ENCODE measurements at places on chromosomes 7 and 10. TPM values are rescaled to one million over a fixed set of nuclear protein-coding genes. Genes with fewer than 3 reads are reported as not detected.

GRCh38 chr7:126079151-126079550, 1149.5 kb upstream of the POT1 start:
- DNase-seq = no peak

GRCh38 chr10:9219860-9220259, 1165.4 kb downstream of the GATA3 start:
- DNase-seq = no peak

- no peak for DNase-seq
Measured at GRCh38 chr7:36404639-36405408, 15.2 kb downstream of the ANLN start.

DNA sequence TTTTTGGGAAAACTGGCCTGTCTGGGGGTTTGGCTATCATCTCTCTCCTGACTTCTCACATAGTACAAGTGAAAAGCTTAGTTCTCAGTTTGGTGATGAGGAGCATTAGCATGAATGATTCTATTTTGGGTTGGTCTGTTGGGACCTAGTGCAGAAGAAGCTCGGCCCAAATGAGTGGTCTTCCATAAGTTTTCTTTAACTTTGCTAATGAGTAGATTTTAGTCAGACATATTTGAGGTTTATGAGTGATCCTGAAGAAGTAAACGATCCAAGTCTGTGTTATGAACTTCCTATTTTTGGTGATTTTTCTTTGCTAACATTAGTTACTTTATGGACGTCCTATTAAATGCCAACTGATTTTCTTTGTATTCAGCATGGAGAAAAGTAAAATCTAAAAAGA, 51.7 kb upstream of the CALD1 start:
- no peak for DNase-seq

GDF2 gene
- polyA plus RNA-seq = not detected

HOXA6 gene
- 0.77 TPM for polyA plus RNA-seq

NPSR1 gene
- not detected for polyA plus RNA-seq

GRCh38 chr7:71784180-71784579, 628.0 kb downstream of the CALN1 start:
- DNase-seq = no peak

GRCh38 chr7:108181073-108181985, 51.2 kb upstream of the LAMB4 start:
- DNase-seq = peak; percentile 19

DNA sequence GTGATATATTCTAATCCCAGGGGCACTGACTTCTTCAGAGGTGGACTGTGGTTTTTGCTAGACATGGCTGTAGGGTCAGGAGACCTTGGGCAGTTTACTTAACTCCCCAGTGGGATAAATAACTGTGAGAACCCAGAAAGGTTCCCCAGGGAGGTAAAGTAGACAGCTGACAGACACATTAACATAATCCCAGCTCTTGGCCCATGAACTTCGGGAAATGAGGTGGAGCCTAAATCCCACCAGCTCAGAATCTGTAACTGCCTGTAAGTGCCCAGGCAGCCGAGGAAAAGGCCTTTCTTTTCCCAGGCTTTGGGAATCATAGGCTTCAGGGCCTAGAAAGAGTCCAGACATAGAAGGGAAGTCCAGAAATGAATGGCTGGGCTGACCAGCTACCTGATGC, 106.0 kb downstream of the LRRC18 start:
- no peak for DNase-seq

CNPY1 gene
- polyA plus RNA-seq = not detected

EIF3B gene
- polyA plus RNA-seq = 106 TPM

DNA sequence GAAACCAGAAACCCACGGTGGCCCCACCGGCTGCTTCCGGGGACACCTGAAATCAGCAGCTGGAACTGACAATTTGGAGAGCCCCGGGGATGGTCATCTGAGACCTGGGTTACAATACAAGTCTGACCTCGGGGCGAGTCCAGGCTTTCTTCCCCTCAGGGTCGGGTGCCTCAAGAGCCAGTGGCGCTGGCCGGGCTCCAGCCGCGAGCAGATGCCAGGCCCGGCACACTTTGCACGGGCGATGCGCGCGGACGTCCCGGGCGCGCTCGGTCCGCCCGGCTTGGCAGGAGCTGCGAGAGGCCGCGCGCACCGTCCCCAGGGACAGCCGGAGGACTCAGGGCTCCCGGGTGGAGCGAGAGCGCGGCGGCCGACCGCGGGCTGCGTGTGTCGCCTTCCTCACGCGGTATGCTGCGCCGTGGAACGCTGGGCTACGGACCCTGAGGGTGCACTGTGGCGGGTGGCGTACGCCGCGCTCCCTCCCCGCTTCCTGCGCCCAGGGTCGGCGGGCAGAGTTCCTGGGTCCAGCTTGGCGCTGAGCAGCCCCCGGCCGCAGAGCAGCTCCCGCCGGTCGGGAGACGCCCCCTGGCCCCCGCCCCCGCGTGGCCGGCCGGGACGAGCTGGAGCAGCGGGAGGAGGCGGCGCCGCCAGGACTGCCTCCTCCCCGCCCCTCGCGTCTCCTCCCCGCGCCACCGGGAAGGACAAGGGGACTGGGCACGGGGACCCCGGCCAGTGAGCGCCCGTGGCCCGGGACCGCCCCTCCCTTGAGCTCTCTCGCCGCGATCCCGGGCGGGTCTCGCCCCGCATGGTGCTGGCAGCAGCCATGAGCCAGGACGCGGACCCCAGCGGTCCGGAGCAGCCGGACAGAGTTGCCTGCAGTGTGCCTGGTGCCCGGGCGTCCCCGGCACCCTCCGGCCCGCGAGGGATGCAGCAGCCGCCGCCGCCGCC, at the start of gene RBM20:
Gene RBM20, plus strand, starts transcription at position 684 of the 945 bp plus-strand sequence. Its CDS starts 119 bp downstream, at position 803.
- DNase-seq = no peak

DNA sequence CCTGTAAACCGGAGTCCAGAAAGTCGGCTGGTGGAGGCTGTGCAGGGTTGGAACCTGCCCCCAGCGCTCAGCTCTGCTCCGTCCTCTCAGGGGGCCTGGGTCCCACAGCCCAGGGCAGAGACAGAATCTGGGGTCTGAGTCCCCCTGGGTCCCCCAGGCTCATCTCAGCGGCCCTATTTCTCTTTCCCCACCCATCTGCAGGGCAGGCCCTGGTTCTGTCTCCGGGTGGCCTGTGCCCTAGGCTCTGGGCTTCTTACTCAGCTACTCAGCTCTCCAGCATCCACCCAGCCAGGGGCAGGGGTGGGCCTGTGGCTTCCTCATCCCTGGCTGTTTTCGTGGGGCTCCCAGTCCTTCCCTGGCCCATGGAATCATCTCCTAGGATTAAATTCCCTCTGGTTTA, 183.4 kb downstream of the ADARB2 start:
- DNase-seq = no peak

DNA sequence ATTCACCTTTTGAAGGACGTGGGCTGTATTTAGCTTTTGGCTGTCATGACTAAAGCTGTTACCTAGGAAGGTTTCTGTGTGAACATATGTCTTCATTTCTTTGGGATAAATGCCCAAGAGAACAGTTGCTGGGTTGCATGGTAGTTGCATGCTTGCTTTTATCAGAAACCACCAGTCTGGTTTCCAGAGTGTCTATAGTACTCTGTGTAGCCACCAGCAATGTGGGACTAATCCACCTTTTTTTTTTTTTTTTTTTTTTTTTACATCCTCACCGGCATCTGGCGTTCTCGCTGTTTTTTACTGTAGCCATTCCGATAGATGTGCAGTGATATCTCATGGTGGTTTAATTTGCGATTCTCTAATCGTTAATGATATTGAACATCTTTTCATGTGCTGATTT, 297.8 kb downstream of the SDK1 start:
- DNase-seq = no peak

AKR1C4 gene
- not detected for polyA plus RNA-seq

PGAM2 gene
- 0.16 TPM for polyA plus RNA-seq

PPP1R17 gene
- not detected for polyA plus RNA-seq

DNA sequence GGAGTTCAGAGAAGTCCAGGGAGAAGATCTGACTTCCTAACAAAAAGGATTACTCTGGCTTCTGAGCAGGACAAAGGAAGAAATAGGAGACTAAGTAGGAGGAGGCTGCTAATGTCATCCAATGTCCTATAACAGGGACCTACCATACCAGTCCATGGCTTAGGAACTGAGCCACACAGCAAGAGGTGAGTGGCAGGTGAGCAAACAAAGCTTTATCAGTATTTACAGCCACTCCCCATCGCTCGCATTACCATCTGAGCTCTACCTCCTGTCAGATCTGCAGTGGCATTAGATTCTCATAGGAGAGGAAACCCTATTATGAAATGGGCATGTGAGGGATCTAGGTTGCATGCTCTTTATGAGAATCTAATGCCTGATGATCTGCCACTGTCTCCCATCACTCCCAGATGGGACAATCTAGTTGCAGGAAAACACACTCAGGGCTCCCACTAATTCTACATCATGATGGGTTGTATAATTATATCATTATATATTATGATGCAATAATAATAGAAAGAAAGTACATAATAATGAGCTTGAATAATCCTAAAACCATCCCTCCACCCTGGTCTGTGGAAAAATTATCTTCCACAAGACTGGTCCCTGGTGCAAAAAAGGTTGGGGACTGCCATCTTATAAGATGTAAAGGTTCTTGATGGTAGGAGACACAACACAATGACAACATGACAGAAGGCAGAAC, 487.4 kb downstream of the PLXDC2 start:
- no peak for DNase-seq

ASB10 gene
- not detected for polyA plus RNA-seq

SNX13 gene
- 17.1 TPM for polyA plus RNA-seq

GRCh38 chr10:84194424-84195043, at the start of gene CDHR1:
Gene CDHR1 (plus strand): TSS chr10:84194537. CDS start chr10:84194761, 224 bp downstream.
- DNase-seq = no peak

DNA sequence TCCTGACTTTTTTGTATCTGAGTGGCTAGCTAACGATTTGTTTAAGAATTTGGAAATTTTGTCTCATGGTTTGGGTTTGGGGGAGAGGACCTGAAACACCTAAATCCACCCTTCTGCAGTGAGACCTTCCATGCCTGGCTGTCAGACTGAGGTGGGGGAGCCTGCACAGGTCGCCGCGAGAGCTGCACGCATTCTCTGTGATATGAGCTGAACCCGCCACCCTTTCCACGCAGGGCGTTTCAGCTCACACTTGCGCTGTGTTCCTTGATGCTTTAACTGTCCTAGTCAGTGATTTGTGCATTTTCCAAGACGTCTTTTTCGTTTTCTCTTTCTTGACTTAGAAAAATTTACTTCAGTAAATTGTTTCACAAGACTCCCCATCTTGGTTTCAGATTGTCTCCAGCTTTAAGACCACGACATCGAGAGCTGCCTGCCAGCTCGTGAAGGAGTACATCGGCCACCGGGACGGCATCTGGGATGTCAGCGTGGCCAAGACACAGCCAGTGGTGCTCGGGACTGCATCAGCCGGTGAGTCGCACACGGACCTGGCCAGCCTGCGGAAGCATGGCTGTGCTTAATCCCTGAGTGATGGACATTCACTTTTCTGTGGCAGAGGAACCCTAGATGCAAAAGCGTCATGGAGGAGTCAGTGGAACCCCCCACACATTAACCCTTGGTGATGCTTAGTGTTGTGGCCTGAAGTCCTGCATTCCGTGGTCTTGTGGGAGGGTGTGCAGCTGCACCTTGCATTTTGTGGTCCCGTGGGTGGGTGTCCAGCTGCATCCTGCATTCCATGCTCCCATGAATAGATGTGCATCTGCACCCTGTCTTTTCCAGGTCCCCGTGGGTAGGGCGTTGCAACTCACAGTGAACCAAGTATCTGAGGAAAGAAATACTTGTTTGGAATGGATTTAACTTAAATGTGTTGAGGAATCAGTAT, 28.1 kb downstream of the WDR37 start:
- DNase-seq = no peak

APBB1IP gene
- polyA plus RNA-seq = 4.3 TPM

- DNase-seq = no peak
Measured at GRCh38 chr7:2084331-2084730, 148.4 kb downstream of the MAD1L1 start.

- no peak for DNase-seq
Measured at GRCh38 chr7:128530855-128531104, 54.2 kb downstream of the METTL2B start.

ASZ1 gene
- not detected for polyA plus RNA-seq

- no peak for DNase-seq
Measured at GRCh38 chr7:69020536-69020935, 577.7 kb upstream of the AUTS2 start.

ANXA8L1 gene
- polyA plus RNA-seq = 0.54 TPM

DNA sequence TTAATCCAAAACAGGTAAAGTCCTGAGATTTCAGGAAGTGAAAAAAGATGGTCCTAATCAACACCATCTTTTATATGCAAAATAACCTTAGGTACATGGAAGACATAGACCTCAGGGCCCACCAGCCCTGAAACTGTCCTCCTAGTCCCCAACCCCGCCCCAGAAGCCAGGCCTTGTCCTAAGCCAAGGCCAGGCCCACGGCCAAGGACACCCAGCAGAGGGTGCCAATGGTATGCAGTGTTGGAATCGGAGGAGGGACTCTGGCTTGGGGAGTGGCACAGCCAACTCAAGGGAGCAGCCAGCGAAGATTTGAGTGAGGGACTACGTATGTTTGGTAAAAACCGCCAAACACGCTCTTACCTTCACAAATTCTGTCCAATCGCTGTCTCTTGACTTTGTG, 96.7 kb downstream of the ZRANB1 start:
- no peak for DNase-seq

- DNase-seq = no peak
Measured at GRCh38 chr7:45627691-45628456, 53.7 kb downstream of the ADCY1 start.

MMD2 gene
- not detected for polyA plus RNA-seq

DNA sequence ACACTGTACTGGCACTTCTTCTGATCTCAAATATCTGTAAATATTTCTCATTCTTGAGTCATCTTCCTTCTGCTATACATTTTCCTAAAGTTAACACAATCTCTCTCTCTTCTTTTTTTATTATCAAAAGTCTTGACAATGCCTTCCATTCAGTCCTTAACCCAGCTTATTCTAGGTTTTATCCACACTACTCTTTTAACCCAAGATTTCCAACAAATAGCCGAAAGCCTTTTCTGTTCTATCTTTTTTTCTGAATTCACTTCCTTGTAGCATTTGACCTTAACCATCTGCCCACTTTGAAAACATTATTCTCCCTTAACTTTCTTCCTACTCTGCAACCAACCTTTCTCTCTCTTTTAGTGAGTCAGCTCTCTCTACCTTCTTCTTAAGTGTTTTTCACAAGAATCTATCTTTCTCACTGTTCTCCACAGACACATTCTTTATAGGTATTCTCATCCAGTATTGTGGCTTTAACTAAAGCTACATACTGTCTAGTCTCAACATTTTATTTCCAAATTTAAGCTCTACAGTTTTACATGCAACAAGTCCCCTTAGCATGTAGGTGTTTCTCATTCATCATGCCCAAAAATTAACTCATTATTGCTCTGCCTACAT, 915.6 kb downstream of the KCNMA1 start:
- no peak for DNase-seq

BMPER gene
- 8.8 TPM for polyA plus RNA-seq

DNA sequence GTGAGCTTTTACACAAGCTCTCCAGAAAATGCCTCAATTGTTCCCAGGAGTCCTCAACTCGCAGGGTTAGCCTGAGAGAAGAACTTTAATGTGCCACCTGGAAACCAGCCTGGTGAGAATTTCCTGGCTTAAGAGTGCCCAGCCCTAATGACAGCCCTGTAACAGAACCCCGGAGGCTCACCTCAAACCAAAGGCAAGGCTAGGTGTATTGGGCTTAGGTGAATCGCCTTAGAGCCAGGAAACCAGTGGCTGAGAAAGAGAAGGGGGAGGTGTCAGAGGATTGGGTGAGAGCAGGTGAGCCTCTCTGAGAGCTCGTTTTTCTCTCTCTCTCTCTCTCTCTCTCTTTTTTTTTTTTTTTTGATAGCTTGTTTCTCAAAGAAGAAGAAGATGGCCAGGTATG, 7.3 kb downstream of the OCM2 start:
- no peak for DNase-seq

SORCS3 gene
- polyA plus RNA-seq = not detected

VSTM2A gene
- polyA plus RNA-seq = not detected
